LoVo (cell line): ENCODE measurements at places on chromosomes 12 and 14.

- no peak for DNase-seq
Observed at GRCh38 chr14:72573725-72574417, 320.0 kb downstream of the DPF3 start.

GRCh38 chr14:74599321-74599761 lies 12.7 kb downstream of the LTBP2 start:
- DNase-seq = no peak

DNA sequence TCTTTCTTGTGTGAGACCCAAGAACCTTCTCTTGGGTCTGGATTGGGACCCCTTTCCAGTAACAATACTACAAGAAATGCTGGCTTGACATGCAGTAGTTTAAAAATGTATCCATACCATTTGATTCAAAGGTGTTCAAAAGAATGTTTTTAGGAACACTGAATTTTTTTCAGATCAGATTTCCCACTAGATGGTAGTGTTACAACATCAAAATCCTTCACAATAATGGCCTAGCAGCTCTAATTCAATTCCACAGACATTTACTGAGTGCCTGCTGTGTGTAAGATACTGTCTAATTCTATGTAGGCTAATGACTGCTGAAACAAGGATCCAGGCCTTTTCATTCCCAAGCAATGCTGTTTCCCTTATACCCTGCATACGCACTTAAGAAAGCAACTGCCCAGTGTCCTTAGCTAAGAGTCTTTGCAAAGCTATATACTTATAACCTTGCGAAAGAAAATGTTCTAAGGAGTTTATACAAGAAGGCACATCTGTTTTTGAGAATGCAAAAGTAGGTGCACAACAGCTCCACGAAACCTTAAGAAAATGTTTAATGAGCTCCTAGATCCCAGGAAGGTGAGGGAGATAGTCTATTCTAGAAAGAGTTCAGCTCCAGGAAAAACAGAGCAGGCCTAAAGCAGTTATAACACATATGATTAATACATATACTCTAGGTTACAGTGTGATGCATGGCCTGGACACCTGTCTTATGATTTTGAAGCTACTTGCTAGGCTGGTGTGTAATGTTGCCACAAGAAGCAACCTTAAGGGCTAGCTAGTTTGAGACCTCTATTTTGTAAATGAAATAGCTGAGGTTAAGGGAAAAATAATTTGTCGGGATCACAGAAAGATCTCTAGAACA lies 50.9 kb upstream of the PKP2 start:
- peak; percentile 35 for DNase-seq

- DNase-seq = no peak
Observed at GRCh38 chr12:23899434-23899833, 50.0 kb downstream of the SOX5 start.

DNA sequence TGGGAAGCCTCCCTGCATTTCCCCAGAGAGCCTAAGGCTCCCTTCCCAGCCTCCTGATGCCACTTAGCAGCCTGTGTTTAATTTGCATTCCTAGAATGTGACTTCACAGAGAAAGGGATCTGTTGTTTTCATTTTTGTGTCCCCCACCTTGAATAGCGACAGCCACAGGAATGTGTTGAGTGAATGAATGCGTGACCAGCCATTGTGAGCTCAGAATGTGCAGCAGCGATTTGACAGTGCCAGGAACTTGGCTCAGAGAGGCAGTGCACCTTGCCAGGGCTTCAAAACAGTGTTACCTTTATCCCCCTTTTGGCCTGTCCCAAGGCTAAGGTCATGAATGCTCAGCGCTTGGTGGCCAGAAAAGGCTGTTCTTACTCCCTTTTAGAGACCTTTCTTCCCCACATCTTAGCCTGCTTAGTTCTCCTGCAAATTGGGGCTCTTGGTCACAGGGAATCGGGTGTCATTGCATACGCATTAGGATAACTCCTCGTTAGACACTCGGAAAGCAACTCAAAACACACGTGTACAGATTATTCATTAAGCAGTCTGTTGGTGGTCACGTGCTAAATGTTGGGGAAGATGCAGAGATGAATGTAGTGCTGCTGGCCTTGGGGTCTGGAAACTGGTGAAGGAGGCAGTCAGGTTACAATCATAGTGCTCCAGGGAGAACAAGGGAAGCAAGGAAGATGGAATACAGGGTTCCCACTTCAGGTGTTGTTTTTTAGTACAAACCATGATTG lies 9.8 kb downstream of the NTF3 start:
- DNase-seq = peak; percentile 55

- no peak for DNase-seq
Observed at GRCh38 chr14:72986857-72987256, 40.0 kb downstream of the ZFYVE1 start.

DNA sequence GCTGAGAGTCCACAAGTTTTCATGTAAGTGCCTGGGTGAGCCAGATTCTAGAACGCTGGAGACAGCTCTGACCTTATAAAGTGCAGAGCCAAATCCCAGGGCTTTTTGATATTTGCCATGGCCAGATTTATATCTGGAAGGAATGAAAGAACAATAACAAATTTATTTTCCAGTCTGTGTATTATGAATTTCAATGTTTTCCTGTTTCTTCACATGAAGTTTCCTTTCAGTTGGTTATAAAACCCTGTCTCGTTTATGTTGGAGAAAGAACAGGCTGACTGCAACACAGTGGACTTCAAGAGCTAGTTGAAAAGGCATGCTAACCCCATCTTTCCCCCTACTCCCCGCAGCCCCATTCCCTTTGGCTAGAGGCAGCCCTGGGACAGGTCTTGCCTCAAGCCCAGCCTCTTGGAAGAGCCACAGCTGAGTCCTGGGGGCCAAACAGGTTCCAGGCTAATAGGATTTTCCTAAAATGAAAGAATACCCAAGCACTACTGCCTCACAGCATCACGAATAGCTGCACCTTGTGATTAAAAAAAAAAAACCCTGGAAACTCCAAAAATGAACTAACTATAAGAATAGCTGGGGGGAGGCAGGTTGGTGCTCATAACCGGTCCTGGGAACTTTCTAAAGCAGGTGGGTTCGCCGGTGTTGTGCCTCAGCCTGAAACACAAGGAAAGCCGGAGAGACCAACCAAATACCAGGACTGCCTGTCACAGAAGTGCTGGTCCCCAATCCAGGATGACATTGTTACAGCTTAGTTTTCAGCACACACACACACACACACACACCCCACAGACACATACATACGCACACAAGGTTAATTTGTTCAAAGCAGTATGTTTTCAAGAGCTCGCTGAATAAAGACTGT lies 1.5 kb downstream of the FBLN5 start:
- no peak for DNase-seq
